ENCODE measurements at places on chromosomes 6 and 20. TPM values are rescaled to one million over a fixed set of nuclear protein-coding genes. Genes with fewer than 3 reads are reported as not detected.

Gene BLOC1S5
- 10.3 TPM for total RNA-seq

DNA sequence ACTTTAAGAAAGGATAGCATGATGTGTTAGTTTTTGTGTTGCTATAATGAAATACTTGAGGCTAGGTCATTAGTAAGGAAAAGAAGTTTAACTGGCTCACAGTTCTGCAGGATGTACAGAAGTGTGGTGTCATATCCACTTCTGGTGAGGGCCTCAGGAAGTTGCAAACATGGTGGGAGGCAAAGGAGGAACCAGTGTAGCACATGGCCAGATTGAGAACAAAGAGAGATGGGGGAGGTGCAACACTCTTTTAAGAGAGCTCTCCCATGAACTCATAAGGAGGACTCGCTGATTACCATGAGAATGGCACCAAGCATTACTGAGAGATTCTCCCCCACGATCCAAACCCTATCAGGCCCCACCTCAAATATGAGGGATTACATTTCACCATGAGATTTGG, 265.4 kb downstream of the RIMS1 start:
- no peak for DNase-seq

DNA sequence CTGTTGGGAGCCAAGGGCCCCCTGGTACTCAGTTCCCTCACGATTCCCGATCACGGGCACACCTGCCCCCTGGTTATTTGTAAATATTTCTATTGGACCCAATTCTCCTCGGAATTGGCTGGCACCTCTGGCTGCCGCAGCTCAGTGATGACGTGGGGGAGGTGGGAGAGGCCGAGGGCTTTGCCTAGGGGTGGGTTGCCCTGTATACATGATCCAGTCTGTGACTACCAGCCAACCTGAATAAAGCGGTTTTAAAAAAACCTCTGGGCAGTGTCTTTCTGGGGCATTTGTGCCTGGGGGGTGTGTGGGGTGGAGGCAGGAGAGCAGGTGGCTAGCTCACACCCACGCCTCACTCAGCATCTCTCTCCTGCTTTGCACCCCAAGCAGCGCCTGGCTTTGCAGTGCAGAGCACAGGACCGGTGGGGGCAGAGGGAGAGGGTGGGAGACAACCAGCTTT, 42.2 kb downstream of the VSTM2L start:
- no peak for DNase-seq

- DNase-seq: no peak
Measured at GRCh38 chr6:13368731-13369115, 40.4 kb upstream of the TBC1D7 start.

All from left ventricle myocardium superior (tissue), 1 donor.